ENCODE measurements at places on chromosomes 7 and 10.

DNA sequence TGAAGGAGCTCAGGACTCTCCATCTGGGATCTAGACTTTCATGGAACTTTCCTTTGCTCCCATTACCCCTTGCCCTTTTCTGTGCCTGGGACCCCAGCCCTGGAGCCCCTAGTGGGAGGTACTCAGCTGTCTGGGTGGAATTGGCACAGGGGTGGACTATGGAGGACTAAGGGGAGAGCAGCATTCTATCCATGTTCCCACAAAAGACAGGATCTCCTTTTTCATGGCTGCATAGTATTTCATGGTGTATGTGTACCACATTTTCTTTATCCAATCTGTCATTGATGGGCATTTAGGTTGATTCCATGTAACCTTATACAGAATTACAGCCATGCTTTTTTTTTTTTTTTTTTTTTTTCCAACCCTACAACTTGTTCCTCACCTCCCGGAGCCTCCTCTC lies 89.1 kb downstream of the GALNT17 start:
- DNase-seq = no peak

GRCh38 chr10:110442746-110443145 lies 55.0 kb upstream of the DUSP5 start:
- no peak for DNase-seq

- no peak for DNase-seq
Observed at GRCh38 chr7:47556511-47557180, 25.3 kb downstream of the TNS3 start.

DNA sequence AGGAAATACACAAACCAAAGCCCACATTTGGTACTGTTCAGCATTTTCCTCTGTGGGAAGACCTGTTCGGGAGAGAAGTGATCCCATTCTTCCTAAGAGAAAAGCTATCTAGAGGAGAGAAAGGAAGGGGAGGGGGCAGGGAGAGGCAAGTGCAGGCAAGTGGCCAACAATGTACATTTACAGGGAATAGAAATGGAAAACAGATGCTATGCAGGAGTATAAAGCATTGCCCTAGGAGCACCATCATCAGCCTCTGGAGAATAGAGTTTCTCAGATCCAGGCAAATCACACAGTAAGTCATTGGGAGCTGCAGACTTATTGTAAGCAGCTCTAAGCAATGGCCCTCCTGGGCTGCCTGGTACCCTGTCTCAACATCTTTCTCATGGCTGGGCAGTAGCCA lies 424.4 kb upstream of the AUTS2 start:
- DNase-seq = no peak

DNA sequence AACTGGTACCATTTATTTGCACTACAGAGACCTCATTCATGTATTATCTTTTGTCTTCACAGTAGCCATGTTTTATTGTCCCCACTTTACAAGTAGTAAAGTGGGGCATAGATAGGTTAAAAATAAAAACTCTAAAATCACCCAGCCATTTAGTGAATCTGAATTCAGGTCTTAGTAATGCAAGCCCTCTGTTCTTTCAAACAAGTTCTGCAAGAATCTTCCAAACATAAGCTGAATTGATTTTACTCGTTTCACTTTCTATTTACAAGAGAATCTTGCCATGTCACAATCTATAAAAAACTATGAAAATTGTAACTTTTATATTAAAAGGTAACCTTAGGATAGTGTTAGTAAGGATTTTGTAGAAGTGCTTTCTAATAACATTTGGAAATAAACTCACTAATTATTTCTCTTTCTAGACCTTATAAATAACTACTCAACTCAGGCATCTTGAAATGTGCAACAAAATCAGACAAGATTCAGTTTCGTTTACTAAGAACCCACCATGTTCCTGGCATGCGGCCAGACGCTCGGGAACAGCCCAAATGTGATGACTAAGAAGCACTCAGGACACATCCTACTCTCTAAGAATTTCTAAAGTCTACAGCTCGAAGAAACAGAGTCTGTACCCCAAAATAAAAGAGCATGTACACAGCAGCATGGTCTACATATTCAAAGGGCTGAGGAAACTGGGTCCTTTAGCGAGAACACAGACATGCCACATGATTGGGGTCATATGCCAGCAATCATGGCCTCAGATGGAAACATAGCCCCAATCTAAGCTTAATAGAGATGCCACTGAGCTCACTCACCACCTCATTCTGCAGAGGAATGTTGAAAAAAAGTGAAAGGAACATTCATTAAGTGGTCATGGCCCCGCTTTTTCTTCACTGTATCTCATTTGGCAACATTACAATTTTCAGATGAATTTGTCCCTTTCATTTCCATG lies 167.6 kb downstream of the AMPH start:
- peak; percentile 81 for DNase-seq

GRCh38 chr7:29780346-29780745 lies 26.0 kb upstream of the WIPF3 start:
- no peak for DNase-seq

GRCh38 chr7:106071999-106072714 lies 40.0 kb downstream of the SYPL1 start:
- no peak for DNase-seq

DNA sequence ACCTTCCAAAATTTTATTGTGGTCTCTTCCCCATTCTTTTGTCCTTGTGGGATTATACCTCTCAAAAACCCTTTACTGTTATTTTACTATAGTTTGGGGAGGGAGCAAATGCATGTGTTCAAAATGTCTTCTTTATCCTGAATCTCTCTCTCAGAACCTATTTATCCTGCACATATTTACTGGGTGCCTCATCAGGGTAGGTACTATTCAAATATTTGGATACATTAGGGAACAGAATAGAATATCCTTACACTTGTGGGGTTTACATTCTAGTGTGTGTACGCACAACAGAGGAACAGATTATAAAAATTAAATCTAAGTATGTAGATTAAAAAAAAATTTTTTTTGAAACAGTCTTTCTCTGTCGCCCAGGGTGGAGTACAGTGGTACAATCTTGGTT lies 48.6 kb downstream of the SCD start:
- DNase-seq = no peak

DNA sequence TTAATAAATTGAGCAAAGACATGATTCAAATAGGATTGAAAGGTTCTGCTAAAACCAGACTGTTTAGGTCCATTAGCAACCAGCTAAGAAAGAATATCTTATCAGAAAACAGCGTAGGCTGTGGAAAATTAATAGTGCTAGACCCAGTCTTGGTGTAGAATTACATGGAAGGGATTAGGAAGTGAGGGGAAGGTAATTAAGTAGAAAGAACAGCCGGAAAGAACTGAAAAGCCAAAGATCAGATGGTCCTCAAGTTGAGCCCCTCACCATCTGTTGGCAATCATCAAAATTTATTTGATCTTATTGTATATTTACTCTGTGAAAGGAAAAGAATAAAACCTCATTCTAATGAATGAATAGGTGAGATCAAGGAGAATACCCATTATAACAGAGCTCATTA lies 50.1 kb downstream of the COL1A2 start:
- DNase-seq = no peak

DNA sequence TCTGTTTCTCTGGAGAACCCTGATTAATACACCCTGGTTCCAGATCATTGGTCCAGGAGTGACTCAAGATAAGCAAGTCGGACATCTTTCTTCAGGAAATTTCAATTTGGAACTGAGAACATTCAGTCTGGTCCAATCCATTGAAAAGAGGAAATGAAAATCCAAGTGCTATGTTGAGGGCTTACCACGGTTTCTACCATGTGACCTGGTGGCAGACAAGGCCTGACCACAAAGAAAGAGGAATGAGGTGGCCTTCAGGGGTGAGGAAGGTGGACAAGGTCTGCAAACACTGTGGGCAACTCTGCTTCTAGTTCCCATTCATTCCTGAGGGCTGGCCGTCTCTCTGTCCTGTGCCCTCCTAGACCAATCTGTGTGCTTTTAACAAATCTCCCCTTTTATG lies 149.2 kb upstream of the GHITM start:
- no peak for DNase-seq

- no peak for DNase-seq
Observed at GRCh38 chr7:152967958-152968357, 208.4 kb downstream of the ACTR3B start.

DNA sequence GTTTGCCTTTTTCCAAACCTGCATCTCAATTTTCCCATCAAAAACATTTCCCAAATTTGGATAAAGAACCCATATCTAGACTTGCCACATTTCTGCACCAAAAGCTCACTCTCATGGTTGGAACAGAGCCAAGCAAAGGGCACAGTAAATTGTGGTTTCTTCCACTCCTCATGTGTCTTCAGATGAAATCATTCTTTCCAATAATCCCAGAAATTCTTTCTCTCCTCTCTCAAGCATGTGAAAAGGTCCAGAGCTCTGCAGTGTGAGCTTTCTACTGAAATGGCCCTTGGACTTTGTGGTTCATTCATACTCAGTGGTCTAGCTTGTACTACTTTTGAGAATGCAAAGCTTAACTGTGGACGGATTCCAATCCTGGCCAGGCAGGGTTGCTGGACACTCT lies 19.8 kb downstream of the PRSS2 start:
- DNase-seq = no peak

GRCh38 chr7:147869456-147869855 lies 721.1 kb upstream of the C7orf33 start:
- no peak for DNase-seq

DNA sequence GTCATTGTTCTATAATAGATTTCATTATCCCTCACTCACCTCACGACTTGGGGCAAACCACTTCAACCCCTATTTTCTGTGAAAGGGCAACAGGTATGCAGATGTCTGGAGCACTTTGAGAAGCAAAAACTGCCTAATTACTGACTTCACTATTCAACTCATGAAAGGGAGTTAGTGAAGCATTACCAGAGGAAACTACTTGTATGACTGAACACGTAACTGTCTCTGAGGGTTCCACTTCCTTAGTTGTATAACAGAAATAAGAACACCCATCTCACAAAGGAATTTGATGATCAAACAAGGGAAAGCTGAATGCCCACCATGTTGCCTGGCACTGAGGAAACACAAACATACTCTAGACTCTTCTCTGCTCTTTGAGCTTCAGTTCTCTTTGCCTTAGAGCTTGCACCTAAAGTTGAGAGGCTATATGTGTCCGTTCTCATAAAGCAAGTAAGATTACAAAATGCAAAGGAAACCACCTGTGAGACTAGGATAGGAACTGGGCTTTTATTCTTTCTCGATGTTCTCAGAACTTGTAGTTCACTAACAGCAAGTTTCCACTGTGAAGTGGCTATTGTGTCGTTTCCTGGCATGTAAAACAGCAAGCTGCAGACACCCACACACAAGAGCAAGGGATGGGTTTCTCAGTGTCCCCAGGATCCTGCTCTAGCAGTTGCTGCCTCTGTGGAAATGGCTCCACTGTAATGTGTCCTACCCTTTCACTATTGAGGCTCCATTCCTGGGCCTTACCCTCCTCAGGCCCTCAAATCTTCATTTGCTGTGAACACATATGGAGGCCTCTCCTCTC lies 2.6 kb downstream of the TMEM243 start:
- peak; percentile 50 for DNase-seq

- DNase-seq = no peak
Observed at GRCh38 chr7:94297397-94297838, 97.3 kb upstream of the COL1A2 start.

DNA sequence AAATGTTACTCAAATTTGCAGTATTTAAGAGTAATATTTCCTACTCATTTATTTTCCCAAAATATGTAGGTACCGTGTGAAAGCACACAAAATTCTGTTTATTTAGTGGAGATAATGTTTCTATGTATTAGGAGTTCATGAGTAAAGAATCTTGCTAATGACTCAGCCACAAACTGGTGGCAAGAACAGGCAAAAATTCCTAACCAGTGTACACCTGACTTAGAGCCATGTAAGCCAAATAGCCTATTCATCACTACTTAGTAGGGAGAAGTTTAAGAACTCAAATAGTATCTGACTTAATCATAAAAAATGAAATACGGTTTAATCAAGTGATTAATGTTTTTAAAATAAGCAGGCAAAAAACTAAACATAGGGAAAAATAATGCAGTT lies 169.0 kb downstream of the SRPK2 start:
- no peak for DNase-seq

GRCh38 chr7:151744656-151745638 lies 132.0 kb downstream of the PRKAG2 start:
- no peak for DNase-seq

DNA sequence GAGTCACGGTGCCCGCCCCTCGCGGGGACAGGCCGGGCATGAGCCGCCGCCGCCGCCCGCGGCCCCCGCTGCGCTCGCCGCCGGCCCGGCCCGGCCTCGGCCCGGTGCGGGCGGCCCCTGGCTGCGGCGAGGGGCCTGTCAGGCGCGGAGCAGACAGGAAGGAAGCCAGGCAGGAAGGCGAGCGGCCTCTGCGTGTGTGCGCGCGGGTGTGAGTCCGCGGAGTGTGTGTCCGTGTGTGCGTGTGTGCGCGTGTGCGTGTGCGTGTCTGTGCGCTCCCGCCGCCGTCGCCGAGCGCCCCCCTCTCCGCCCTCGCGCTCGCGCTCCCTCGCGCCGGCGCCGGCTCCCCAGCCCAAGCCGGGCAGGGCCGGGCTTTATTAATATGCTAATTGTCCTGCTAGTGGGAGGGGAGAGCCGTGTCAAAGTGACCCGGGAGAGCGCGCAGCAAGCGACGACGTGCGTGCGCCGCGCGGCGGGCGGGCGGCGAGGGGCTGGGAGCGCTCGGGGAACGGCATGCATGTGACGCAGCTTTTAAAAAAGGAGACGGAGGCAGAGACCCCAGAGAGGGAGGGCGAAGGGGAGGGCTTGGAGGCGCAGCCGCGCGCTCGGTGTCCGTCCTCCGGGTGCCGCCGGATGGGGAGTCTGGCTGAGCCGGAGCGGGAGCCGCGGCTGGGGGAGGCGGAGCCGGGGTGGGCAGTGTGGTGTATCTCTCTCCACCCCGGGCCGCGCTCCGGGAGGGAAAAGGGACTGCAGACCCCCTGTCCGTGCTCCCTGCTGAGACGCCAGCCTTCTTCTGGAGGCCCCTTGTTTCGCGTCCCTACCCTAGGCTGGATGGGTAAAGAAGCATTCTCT lies at the start of gene LDB1:
Gene LDB1 (minus strand): TSS at position 227 of the 849 bp plus-strand sequence. CDS start 258 bp downstream, outside the sequence.
- DNase-seq = peak; percentile 41

DNA sequence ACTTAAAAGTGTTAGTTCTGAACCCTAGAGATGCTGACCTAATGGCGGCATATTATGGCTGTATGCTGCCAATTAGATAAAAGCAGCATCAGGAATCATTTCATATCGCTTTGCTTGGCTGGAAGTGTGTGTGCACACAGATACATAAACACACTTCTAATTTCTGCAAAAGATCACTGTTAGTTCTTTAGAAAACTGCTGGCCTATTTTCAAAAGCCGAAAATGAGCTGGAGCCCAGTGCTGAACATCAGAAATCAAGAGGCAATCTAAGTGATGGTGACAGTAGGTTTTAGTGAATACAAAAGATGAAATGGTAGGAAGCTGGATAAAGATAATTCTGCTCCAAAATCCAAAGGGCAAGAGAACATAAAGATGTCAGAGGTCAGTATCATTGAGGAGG lies 745.8 kb upstream of the LRRTM3 start:
- DNase-seq = no peak

DNA sequence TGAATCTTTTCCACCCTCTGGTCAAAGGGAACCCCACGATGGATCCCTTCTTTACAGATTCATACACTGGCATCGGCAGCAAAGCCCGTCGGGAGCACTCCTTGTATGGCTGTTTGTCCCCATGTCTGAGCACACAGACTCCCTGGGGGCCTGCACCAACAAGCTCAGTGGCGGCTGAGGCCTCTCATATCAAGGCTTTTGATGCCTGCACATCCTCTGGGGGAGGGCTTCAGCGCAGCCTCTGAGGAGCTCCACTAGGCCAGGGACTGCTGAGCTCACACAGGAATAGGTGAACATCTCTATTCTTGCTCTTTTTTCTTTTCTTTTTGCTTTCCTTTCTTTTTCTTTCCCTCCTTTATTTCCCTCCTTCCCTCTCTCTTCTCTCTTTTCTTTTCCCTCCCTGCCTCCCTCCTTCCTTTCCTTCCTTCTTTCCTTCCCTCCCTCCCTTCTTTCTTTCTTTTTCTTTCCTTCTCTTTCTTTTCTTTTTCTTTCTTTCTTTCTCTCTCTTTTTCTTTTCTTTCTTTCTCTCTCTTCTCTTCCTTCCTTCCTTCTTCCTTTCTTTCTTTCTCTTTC lies 174.6 kb downstream of the CCDC3 start:
- DNase-seq = no peak
